ENCODE measurements at places on chromosomes 16 and 17. TPM values are rescaled to one million over a fixed set of nuclear protein-coding genes. Genes with fewer than 3 reads are reported as not detected.

The MARCHF10 gene
- polyA plus RNA-seq = 1.5 TPM

GRCh38 chr16:588639-588888, 1.3 kb upstream of the RAB40C start:
- DNase-seq = no peak

- DNase-seq = no peak
Measured at GRCh38 chr17:64177311-64178010, 47.5 kb upstream of the ERN1 start.

GRCh38 chr17:69547947-69548346, 133.4 kb downstream of the MAP2K6 start:
- DNase-seq = no peak

- no peak for DNase-seq
Measured at GRCh38 chr16:66560107-66560506, 6.1 kb upstream of the CMTM1 start.

DNA sequence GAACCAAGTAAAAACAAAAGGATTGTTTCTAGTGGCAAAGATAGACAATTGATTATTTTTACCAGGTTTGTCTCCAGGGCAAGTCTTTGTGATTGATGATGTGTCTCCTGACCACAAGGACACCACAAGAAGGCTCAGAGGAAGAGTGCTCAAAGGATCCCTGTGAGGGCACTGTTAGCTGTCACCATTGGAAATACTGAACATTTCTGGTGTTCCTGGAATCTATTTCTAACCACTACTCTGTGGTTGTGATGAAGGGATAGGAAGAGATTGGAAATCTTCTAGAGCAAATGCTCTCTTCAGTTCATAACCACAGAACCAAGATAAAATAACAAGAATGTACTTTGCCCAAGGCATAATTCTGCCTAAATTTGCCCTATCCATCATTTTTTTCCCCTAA, 15.3 kb downstream of the RNF43 start:
- DNase-seq = no peak

GRCh38 chr17:77549726-77550366, 408.7 kb upstream of the TNRC6C start:
- no peak for DNase-seq

GRCh38 chr17:2928294-2928890, 132.2 kb downstream of the RAP1GAP2 start:
- DNase-seq = no peak

GRCh38 chr17:54029986-54030385, 207.3 kb downstream of the KIF2B start:
- DNase-seq = no peak

GRCh38 chr17:13996276-13996675, 73.0 kb upstream of the COX10 start:
- no peak for DNase-seq

GRCh38 chr16:57676553-57677085, 8.5 kb downstream of the ADGRG3 start:
- no peak for DNase-seq

DNA sequence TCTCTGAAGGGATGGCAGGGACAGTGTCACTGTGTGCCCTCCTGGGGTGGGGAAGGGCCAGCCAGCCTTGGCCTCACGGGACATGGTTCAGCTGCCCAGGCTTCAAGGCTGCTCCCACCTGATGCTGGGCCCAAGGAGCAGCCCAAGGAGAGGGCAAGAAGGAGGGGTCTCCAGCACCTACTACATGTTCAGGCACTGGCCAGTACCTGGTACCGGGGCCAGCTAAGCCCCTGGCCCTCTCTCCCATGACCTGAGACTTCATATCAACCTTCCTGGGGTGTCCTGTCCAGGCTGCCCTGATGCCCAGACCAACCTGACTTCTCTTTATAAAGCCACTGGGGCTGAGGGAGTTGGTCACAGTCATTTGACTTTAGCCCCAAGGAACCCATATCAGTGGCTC, 1.3 kb downstream of the USH1G start:
- DNase-seq = no peak

Measured in left renal cortex interstitium (tissue), 4 donors.